Esophagus mucosa (tissue), 1 donor: ENCODE measurements at places on chromosomes 3 and 15.

DNA sequence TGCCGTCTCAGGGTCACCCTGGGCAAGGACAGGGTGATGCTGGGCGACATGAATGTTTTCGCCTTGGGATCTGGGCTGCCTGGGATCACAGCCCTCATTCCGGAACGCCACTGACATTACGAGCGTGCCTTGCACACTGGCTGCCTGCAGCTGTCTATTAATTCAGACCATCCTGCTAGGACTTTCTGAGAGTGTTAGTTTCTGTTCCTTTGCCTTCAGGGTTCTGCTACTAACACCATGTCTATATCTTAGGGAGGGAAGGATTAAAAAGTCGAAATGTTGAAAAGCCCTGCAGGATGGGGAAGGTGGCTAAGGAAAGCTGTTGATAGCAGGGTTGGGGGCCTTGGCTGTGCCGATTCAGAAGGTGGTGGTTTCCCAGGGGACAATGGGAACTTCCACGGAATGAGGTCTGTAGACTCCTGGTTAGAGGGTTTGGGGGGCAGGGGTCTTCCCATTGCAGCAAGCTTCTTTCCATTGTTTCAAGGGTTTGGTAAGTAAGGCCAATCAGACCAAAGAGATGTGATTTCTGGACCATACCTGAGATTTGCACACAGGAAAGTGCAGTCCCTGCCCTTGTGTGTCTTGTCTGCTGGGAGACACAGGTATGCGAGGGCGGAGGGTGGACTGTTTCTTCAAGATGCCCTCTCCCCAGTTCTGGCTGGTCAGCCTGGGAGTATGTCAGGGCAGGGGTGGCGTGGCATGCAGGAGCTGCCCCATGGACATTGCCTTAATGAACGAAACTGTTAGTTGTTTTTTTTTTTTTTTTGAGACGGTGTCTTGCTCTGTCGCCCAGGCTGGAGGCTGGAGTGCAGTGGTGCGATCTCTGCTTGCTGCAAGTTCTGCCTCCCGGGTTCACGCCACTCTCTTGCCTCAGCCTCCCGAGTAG, 50.9 kb downstream of the RGMA start:
- no peak for ATAC-seq

DNA sequence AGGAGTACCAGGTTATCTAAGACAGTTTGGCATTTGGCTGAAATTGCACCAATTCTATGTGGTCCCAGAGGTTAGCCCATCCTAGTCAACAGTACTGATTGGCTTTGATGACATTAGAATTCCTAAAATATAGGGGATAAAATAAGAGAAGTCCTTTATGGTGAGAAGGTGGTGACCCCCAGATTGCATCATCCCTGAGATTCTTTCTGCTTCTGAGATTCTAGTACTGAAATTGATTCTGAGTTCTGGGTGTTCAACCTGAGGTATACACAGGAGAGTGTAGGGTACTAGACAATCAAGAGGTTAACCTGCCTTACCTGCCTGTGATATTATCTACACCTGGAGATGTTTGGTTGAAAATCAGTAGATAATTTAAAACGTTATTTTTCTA, 140.9 kb upstream of the MRPS22 start:
- ATAC-seq: no peak

DNA sequence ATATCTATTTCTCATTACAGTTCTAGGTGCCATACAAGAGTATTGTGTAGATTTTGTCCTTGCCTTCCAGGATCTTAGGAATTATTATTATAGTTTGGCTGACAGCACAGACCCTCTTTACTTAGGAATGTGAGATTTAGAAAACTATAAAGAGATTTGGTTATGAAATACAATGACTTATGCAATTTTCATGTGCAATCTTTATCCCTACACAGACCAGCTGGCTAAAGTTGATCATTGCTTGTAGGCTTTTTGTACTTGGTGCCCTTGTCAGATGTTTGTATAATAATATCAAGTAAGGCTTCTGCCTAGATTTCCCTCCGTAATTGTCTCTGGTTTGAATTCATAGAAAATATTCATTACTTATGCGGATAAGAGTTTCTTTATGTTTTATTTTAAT, 174.5 kb upstream of the GAP43 start:
- no peak for ATAC-seq

- peak; percentile 77 for ATAC-seq
These were observed 14.2 kb downstream of the IQGAP1 start for GRCh38 chr15:90402223-90402622.

DNA sequence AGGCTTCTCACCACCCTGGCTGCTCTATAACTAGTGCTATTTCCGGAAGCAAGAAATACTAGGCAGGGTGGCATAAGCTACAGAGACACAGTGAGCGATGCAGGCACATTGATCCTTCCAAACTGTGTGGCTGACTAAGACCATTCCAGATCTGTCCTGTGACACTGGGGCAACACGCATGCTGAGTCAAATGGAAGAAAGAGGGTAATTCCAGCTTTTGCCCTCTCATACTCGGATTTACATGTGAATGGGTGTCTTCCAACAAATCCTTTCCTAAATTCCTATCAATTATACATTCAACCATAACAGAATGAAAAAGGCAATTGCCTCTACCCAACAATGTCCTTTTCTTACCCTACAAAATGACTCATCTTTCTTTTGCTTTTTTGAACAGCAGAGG, 5.1 kb downstream of the FSIP1 start:
- no peak for ATAC-seq

DNA sequence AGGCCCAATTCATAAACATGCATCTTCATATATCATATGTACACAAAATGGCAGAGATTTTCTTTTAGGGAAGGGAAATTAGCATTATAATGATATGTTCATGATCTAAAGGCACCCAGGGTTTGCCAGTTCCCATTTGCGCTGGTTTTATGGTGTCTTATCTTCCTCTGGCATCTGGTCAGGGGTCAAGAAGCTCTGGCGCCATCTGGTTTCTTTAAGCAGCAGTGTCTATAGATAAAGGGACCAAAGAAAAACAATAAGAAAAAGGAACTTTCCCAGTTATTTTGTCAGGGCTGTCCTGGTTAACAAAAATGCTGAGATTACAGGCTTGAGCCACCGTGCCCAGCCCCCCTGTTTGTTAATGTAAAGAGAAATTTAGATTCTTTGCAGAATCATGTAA, 3.3 kb upstream of the DCP1A start:
- ATAC-seq: no peak

DNA sequence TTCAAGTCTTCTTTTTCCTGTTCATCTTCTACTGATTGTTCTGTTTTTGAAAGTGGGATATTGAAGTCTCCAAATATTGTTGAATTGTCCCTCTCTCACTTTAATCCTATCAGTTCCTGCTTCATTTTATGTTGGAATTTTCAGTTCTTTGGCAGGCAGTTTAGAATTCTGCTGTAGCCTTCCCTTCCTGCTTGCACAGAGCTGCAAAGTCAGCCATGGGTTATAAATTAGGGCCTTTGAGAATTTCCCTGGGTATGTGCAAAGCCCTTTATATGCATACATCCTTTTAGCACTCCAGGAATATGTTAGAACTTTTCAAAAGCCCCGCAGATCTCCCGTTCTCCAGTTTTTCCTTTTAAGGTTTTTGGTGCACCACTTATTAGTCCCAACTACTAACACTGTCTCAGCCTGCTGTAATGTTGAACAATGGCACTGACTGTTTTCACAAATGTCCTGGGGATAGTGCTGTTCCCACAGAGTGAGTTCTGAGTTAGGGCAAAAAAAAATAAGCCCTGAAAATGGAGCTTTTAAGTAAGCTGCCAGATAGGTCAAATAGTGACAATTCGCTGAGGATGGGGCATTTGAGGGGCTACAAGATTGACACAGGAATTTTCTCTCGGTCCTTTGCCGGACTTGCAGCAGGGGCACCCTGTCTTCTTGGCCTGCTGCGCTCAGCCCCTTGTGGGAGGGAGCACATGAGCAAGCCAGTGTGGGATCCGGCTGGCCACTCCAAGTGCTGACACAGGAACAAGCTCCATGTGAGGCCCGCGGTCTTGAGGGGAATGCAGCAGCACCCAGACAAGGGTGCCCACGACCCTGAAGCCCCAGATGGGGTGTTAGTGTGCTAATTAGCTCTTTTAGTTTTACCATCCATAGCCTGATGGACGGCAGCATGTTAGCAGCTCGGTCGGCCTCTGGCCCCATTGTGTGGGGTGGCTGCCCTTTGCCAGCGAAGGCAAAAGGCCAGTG, 96.0 kb downstream of the VPS8 start:
- no peak for ATAC-seq

GRCh38 chr15:78208341-78208844, 26.0 kb downstream of the ACSBG1 start:
- no peak for ATAC-seq

GRCh38 chr3:124230432-124230831, 238.5 kb upstream of the ROPN1 start:
- ATAC-seq: no peak

GRCh38 chr15:83854950-83855707, 201.2 kb downstream of the ADAMTSL3 start:
- ATAC-seq: no peak

DNA sequence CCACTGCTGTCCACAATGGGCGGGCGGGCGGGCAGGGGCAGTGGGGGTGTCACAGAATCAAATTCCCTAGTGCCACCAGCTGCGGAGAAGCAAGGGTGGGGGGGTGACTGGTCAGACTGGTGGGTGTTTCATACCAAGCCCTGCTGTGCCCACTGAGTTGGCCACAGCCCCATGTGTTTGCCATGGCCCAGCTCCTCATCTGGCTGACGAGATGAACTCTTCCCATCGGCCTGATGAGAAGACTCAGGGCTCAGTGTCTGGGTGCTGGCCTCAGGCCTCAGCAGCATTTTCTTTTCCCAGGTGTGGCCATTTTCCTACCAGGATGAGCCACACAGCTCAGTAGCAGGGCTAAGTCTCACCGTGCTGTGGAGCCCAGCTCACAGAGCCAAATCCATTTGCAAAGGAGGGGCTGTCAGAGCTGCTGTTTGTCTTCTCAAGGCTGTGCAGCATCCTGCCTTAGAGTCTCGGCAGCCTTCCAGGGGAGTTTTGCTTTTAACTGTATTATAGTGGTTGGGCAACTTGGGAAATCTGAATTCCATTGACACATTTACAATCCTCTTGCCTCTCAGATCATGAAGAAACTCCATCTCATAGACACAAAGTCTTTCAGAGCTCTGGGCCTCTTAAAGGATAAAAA, 176.8 kb downstream of the ABHD5 start:
- ATAC-seq: no peak

- no peak for ATAC-seq
These were observed 237.9 kb downstream of the THSD4 start for GRCh38 chr15:71353171-71353570.

- no peak for ATAC-seq
These were observed 522.8 kb downstream of the NLGN1 start for GRCh38 chr3:173920386-173920785.

GRCh38 chr3:172635588-172635987, 75.3 kb downstream of the NCEH1 start:
- peak; percentile 98 for ATAC-seq

DNA sequence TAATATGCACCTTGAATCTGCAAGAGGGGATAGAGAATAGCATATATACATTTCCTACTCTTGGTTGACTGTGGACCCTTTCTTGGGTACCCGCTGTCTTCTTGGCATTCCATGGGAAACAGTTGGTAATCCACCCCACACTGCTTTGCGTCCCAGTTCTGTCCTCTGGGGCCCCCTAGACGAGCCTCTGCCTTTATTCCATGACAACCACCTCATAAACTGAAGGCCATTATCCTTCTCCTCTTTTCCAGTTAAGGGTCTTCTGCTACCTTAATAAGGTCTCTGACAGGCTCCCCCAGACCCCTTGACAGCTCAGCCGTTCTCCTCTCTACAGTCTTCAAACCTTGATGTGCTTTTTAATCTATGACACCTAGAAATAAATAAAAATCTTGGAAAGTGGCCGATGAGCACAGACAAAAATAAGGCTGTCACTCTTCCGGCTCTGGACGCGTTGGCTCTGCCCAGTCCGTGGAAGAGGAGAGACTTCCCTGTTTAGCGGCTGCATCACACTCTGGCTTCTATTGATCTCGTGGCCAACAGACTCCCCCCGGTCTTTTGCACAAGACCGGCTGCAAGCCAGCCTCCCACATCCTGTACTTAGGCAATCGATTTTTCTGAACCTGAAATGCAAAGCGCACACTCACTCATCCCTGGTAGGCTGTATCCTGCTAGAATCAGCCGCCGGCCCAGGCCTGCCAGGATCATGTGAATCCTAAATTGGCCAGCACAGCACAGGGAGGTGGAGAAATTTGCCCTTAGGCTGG, 251.0 kb upstream of the TLE3 start:
- ATAC-seq: peak; percentile 83

DNA sequence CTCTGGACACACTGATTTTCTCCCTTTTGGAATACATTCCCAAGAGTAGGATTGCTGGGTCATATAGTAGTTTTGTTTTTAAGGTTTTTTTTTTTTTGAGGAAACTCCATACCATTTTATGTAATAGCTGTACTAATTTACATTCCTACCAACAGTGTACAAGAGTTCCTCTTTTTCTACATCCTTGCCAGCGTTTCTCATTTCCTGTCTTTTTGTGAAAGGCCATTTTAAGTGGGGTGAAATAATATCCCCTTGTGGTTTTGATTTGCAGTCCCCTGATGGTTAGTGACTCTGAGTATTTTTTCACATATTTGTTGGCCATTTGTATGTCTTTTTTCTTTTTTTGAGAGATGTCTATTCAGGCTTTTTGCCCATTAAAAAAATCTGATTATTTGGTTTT, 1205.5 kb downstream of the ROBO1 start:
- ATAC-seq: no peak

DNA sequence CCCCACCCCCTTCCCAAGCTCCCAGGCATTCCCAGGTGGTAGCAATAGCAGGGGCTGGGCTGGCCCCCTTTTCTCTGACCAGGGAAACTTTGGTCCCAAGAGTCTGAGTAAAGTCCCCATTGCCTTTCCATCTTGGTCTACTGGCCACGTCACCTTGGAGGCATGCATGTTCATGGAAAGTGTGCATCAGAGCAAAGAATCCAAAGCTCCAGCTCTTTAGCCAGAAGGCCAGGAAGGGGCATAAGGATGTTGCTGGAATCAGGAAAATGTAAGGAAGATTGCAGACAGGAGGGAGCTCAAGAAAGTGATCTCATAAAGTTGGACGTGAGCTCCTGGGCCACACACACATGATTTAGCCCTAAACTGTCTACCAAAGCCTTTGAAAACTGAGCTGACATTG, 63.6 kb downstream of the KBTBD12 start:
- ATAC-seq: no peak

DNA sequence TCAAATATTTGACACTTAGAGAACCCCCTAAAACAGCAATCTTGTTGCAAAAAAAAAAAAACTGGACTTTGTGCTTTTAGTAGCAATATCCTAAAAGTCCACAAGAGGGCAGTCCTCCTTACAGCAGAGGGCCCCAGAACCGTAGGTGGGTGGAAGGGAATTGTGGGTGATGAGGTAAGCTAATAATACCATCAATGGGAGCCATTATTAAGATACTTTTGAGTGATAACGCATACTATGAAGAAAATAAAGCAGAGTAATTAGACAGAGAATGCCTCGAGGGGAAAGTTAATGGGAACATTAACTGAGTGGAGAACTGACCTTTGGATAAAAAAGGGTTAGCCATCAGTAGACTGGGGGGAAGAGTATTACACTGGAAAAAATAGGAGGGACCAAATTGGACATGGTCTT, 229.9 kb downstream of the THRB start:
- peak; percentile 52 for ATAC-seq

GRCh38 chr3:179796421-179796820, 143.6 kb downstream of the USP13 start:
- no peak for ATAC-seq
